ENCODE measurements at places on chromosomes 6 and 20.

DNA sequence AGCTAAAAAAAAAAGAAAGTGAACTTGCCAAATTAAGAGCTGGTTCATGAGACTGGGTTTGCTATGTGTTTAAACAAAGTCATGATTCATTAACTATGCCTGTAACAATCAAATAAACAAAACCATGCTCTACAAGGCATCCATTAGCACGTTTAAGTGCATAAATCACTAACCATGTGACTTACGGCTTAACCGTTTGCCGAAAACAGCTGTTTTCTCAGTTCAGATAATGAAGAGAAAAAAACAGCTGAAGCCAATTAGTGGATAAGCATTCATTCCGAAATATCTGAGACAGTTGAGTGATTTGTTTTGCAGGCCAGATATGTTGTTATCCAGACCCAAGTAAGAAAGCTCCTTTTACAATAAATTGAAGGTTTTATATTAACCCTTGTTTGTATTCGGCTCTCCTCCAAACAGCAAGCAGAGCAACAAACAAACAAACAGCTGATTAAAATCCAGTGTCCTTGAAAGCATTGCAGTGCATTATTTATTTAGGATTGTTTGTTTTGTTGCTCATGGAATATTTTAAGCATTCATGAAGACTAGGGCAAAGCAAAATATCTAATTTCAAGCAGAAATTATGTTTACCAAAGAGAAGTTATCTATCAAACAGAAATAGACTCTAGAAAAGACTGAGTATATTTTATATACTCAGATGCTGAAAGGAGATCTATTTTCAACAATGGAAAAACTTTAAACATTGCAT is 343.5 kb downstream of the RFPL4B start:
- H3K27me3 ChIP-seq: no peaks in the 10 kb centered on the region
- no peak overlapping the region for H3K27ac ChIP-seq
- no peaks in the 10 kb centered on the region for H3K4me1 ChIP-seq
- no peak overlapping the region for H3K4me3 ChIP-seq
- DNase-seq: no peak
- no peaks in the 10 kb centered on the region for H3K36me3 ChIP-seq

DNA sequence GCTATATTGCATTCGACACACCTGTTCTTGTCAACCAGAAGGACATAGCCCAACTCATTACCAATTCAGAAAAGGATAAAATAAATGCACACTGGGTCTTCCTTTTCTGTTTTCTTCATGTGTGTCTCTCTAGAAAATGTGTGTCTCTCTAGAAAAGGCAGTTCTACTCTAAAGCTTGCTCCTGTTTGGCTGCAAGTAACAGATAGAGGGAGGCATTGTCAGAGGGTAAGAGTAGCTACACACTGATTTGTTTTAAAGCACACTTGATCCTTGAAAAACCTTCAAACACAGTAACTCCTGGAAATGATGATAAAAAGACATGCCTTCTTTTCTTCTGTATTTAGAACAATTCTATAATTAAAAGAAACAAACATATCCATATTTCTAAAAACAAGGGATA is 21.3 kb downstream of the GRM1 start:
- no peak overlapping the region for H3K27ac ChIP-seq
- DNase-seq: no peak
- no peaks in the 10 kb centered on the region for H3K4me1 ChIP-seq
- H3K36me3 ChIP-seq: no peaks in the 10 kb centered on the region
- H3K27me3 ChIP-seq: no peaks in the 10 kb centered on the region
- no peak overlapping the region for H3K4me3 ChIP-seq

DNA sequence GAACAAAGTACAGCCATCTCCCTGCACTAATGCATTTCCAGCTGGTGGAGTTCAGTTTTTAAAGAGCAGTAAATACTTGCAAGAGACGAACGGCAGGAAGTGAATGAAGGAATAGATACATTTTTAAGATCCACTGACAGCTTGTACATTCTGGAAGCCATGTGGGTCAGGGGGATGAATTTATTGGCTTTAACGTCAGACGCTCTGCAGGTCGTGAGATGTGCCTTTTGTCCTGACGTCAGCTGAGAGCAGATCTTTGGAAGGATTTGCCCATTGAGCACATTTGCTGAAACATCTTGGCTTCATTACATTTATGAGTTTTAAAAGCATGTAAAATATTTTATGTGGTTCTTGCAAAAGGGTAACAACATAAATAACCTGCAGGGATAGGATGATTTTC is 29.5 kb upstream of the SALL4 start:
- H3K4me3 ChIP-seq: no peak overlapping the region
- no peaks in the 10 kb centered on the region for H3K36me3 ChIP-seq
- no peak for DNase-seq
- H3K27ac ChIP-seq: no peak overlapping the region
- H3K4me1 ChIP-seq: no peaks in the 10 kb centered on the region

DNA sequence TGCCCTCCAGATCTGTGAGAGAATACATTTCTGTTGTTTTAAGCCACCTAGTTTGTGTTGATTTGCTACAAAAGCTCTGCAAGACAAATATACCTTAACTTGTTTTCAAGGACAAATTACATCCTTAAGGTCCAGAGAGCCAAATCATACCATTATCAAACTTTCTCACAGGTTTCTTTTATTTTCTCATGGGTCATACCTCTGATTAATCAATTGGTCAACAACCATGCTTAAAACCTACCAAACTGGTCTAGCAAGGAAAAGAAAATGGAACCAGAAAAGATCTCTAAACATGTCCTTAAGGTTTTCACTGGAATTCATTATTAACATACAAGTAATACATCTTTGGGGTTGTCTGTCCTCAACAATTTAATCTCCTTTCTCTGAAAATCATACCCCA is 535.0 kb downstream of the CD83 start:
- H3K4me1 ChIP-seq: peaks cover 41% of the 10 kb centered on the region
- DNase-seq: no peak
- no peak overlapping the region for H3K4me3 ChIP-seq
- H3K27ac ChIP-seq: no peak overlapping the region
- peaks cover 4% of the 10 kb centered on the region for H3K36me3 ChIP-seq

DNA sequence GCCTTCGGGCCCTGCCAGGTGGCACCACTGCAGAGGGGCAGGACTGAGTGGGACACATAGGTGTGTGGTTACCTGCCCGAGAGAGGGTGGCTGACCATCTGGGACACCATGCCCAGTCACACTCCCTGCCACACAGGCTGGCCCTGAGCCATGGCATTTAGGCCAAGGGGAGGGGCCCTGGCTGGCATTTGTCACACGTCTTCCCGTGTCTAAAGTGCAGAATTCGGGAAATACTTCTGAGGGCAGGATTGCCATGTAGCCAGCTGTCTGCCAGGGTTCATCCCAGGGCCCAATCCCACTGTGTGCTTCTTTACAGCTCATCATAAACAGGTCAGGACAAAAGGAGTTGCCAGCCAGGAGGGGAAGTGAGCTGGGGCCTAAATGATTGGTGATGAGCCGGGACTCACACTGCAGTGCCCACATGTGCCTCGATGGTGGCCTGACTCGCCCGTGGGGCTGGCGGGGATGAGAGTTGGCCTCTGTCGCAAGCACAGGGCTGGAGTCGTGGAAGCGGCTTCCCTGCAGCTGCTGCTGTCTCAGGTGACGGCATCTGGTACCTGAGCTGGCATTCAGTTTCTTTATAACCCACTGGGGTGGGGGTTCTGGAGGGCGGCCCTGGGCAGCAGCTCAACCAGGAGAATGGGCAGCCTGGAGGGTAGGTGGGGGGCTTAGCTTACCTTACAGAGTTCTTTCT is 5.9 kb upstream of the UNC93A start:
- H3K27ac ChIP-seq: no peak overlapping the region
- no peak overlapping the region for H3K4me3 ChIP-seq
- no peaks in the 10 kb centered on the region for H3K4me1 ChIP-seq
- DNase-seq: no peak

GRCh38 chr6:45991189-45991588 is 24.5 kb downstream of the CLIC5 start:
- DNase-seq: no peak
- H3K27me3 ChIP-seq: peaks cover 4% of the 10 kb centered on the region
- H3K4me1 ChIP-seq: no peaks in the 10 kb centered on the region
- no peak overlapping the region for H3K27ac ChIP-seq
- no peak overlapping the region for H3K4me3 ChIP-seq

GRCh38 chr6:121881974-121882667 is 446.7 kb downstream of the GJA1 start:
- H3K36me3 ChIP-seq: no peaks in the 10 kb centered on the region
- no peak for DNase-seq
- H3K4me3 ChIP-seq: no peak overlapping the region
- H3K4me1 ChIP-seq: no peaks in the 10 kb centered on the region

- DNase-seq: no peak
- no peaks in the 10 kb centered on the region for H3K27me3 ChIP-seq
- peaks cover 43% of the 10 kb centered on the region for H3K4me1 ChIP-seq
- peaks cover 17% of the 10 kb centered on the region for H3K36me3 ChIP-seq
These were observed 49.8 kb downstream of the RNASET2 start for GRCh38 chr6:166906376-166907044.

DNA sequence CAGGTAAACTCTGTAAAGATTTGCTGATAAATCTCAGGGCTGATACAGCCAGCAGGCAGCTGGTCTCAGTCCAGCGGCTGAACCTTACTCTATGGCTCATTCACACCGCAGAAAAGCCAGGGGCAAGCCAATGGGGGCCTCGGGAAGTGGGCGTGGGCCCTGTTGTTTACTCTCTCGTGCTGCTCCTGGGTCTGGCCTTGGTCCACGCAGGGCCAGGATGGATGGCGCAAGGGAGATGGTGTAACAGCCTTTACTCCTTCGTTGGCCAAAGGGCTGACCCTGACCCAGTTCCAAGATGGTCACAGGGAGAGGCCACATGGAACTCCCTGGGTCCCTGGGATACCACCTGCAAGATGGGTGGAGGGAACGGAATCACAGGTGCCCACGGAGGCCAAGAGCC is 16.2 kb downstream of the KCNK17 start:
- H3K36me3 ChIP-seq: no peaks in the 10 kb centered on the region
- H3K4me3 ChIP-seq: no peak overlapping the region
- DNase-seq: no peak
- peaks cover 4% of the 10 kb centered on the region for H3K27me3 ChIP-seq

- H3K27ac ChIP-seq: no peak overlapping the region
- H3K36me3 ChIP-seq: no peaks in the 10 kb centered on the region
- H3K27me3 ChIP-seq: peaks cover 9% of the 10 kb centered on the region
- no peaks in the 10 kb centered on the region for H3K4me1 ChIP-seq
- no peak for DNase-seq
- H3K4me3 ChIP-seq: no peak overlapping the region
These were observed 12.9 kb downstream of the SALL4 start for GRCh38 chr20:51789434-51789833.

GRCh38 chr6:4851035-4851434 is 74.8 kb downstream of the CDYL start:
- peaks cover 24% of the 10 kb centered on the region for H3K4me1 ChIP-seq
- H3K36me3 ChIP-seq: no peaks in the 10 kb centered on the region
- DNase-seq: no peak
- no peak overlapping the region for H3K27ac ChIP-seq
- H3K27me3 ChIP-seq: no peaks in the 10 kb centered on the region
- H3K4me3 ChIP-seq: no peak overlapping the region

- H3K27ac ChIP-seq: no peak overlapping the region
- H3K4me1 ChIP-seq: no peaks in the 10 kb centered on the region
- peaks cover 2% of the 10 kb centered on the region for H3K27me3 ChIP-seq
These were observed 28.5 kb upstream of the SMOC2 start for GRCh38 chr6:168412456-168412855.

DNA sequence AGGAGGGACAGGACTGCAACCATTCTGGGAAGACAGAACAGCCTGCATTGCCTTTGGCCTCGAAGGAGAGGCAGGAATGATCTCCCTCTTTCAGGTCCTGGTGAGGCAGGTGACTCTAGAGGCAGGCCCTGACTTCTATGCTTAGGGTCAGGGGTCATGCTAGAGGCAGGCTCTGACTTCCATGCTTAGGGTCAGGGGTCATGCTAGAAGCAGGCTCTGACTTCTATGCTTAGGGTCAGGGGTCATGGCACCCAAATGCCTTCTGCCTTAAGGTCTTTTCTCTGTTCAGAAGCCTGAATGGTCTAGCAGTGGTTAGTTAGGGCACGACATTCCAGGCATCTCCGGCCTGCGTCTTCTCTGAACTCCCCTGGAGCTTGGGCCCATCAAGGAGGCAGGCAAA is 35.1 kb upstream of the AAR2 start:
- no peak overlapping the region for H3K4me3 ChIP-seq
- peaks cover 5% of the 10 kb centered on the region for H3K4me1 ChIP-seq
- H3K27ac ChIP-seq: no peak overlapping the region
- no peak for DNase-seq
- no peaks in the 10 kb centered on the region for H3K36me3 ChIP-seq

DNA sequence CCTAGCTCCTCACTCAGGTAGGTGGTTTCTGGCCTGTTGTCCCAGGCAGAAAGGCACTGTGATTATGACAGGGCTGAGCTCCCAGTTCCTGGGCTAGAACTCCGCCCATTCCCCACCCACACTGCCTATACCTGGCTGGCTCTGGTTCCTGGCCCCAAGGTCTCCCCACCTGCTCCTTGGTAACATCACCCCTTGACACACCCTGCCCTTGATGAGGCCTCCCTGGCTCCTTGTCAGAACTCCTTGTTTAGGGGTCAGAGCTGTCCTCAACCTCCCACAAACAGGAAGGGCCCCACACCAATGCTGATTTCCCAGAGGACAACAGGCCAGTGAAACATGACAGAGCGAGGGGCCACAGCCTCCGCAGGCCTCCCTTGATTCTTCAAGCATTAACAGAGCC is 15.5 kb upstream of the MYMX start:
- H3K4me3 ChIP-seq: no peak overlapping the region
- no peaks in the 10 kb centered on the region for H3K4me1 ChIP-seq
- DNase-seq: no peak
- peaks cover 2% of the 10 kb centered on the region for H3K27me3 ChIP-seq

- no peaks in the 10 kb centered on the region for H3K36me3 ChIP-seq
- H3K27me3 ChIP-seq: peaks cover 48% of the 10 kb centered on the region
- H3K4me3 ChIP-seq: no peak overlapping the region
- no peak overlapping the region for H3K27ac ChIP-seq
These were observed 7.6 kb upstream of the SERPINB6 start for GRCh38 chr6:2978923-2979322.

DNA sequence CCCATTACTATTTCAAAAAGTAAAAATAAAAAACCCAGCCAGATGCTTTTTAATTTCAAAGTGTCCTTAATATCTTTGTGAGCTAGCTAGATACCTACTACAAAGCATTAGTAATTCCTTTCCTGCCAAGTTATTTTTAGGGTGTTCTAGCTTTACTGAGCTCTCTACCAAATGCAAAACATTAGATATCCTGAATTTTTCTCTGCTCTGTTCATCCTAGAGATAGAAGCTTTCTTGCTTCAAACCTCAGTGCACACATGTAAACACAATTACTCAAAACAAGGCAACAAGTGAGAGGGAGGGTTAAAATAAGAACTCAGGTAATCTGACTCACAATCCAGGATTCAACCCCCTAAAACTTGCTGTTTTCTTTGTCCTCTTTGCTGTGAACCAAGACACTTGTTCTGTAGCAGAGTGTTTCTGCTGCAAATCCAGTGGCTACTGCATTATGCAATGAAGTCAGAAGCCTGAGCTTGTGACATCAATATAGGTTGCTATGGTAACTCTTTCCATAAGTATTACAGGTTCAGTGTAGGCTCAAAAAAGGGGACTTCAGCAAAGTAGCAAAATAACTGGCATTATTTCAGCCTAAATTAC is 72.6 kb upstream of the STXBP5 start:
- H3K36me3 ChIP-seq: no peaks in the 10 kb centered on the region
- no peak overlapping the region for H3K27ac ChIP-seq
- no peak for DNase-seq
- no peaks in the 10 kb centered on the region for H3K27me3 ChIP-seq
- no peak overlapping the region for H3K4me3 ChIP-seq

- H3K27ac ChIP-seq: no peak within 1 kb of the TSS
- H3K27me3 ChIP-seq: peaks cover 63% of the 10 kb centered on the region
- H3K4me1 ChIP-seq: peaks cover 5% of the 10 kb centered on the region
- peak; percentile 38 for DNase-seq
These were observed at the start of gene KCNG1 for GRCh38 chr20:51022803-51023616. TSS of gene KCNG1 (minus strand) at chr20:51023107. CDS start at chr20:51010338, 12,769 bp downstream.
